ENCODE measurements at places on chromosomes 6 and 20. TPM values are rescaled to one million over a fixed set of nuclear protein-coding genes. Genes with fewer than 3 reads are reported as not detected.

GMPR gene
- 2.6 TPM for total RNA-seq

DNA sequence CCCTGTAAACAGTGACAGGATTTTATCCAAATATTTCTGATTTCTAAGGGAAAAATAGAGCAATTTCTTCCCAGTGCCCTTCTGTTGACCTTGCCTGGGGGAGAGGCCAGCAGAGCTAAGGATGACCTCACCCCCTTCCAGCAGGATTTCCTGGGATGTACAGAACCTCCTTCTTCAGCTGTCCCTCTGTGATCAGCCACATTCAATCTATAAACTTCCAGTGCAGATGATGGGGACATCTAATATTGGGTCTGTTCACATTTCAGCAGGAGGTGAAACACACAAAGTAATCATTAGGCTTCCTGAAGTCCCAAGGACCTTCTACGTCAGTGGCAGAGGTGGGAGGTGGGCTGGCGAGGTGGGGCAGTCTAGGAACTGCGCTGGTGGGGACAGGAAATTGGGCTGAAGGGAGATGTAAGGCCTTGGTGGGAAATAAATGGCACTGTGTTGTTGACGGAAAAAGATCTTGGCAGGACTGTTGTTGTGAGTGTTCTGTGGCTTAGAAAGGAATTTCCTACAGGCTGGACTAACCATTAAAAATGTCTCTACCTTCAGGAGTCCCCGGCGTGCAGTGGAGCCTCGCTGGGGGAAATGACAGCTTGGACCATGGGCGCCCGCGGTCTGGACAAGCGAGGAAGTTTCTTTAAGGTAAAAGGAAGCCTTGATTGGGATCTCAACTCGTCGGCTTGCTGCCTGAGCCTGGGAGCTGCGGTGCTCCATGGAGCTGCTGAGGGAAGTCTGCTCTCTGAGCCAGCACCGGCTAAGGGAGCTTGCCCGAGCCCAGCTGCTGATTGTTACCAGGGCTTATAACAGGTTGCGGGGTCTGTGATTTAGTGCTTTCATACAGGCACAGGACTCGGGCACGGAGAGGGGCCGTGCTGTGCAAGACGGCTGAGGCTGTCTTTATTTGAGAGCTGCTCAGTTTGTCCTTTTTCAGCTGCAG, 127.9 kb upstream of the NAA20 start:
- H3K27ac ChIP-seq, result no peak overlapping the region
- no peak for DNase-seq
- H3K27me3 ChIP-seq, result peaks cover 3% of the 10 kb centered on the region
- H3K4me1 ChIP-seq, result no peaks in the 10 kb centered on the region
- H3K4me3 ChIP-seq, result no peak overlapping the region

DNA sequence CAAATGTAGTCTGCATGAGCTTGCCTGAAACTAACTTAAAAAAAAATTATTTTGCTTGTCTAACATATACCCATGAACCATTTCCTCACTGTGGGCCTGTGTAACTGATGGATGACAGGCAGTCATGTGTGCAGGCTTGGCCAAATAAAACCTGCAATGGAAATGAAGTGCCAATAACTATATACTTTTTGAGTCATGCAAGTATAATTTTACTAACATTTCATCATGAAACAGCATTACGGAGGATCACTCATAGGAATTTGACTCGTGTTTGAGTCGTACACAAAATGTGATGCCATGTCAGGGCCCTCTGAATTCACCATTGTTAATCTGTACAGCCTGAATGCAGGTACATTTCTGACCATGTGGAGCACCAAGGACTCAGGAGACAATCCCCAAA, 46.6 kb downstream of the HDDC2 start:
- no peaks in the 10 kb centered on the region for H3K4me1 ChIP-seq
- H3K27me3 ChIP-seq, result no peaks in the 10 kb centered on the region
- H3K27ac ChIP-seq, result no peak overlapping the region
- H3K36me3 ChIP-seq, result no peaks in the 10 kb centered on the region
- DNase-seq, result no peak
- no peak overlapping the region for H3K4me3 ChIP-seq

SYTL3 gene
- total RNA-seq, result 13.6 TPM

DNA sequence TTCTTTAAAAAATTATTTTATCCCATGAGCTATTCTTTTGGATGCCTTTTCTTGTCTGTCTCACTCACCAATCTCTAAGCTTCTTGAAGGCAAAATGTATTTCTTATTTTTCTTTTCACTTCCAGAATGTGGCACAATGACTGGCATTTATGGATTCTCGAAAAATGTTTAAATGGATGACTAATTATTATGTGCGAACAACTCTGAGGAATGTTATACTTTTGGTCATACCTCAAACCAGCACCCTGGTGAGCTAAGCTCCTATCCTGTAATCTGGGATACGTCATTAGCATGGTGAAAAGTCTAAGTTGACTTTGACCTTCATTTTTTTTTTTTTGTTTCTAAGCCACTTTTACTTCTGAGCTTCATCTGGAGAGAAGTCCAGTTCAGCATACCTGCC, 214.0 kb upstream of the CEP162 start:
- no peaks in the 10 kb centered on the region for H3K36me3 ChIP-seq
- H3K27me3 ChIP-seq, result no peaks in the 10 kb centered on the region
- H3K4me3 ChIP-seq, result no peak overlapping the region

DNA sequence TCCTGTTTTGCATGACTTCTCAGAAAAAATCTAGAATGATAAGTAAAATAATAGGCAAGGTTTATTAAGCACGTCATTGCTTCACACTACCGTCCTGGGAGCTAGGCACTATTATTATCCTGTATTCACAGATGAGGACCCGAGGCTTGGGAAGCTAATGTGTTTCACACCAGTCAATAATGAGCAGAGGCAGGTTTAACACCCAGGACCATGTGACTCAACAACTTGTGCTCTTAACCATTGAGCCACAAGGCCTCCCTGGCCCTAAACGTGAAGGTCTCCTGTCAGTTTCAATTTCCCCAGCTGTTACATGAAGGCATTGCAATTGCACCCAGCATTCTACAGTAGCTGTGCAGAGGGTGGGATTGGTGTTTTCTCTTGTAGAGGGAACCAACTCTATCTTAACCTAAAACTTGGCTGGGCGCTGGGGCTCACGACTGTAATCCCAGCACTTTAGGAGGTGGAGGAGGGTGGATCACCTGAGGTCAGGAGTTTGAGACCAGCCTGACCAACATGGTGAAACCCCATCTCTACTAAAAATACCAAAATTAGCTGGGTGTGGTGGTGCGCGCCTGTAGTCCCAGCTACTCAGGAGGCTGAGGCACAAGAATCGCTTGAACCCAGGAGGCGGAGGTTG, 191.2 kb downstream of the BCAS1 start:
- peak overlapping the region; percentile 11 for H3K27ac ChIP-seq
- no peak overlapping the region for H3K4me3 ChIP-seq
- H3K4me1 ChIP-seq, result peaks cover 47% of the 10 kb centered on the region
- no peaks in the 10 kb centered on the region for H3K27me3 ChIP-seq

GRCh38 chr20:33051333-33051732, 2.4 kb upstream of the BPIFB3 start:
- H3K4me3 ChIP-seq, result no peak overlapping the region
- no peaks in the 10 kb centered on the region for H3K27me3 ChIP-seq
- peaks cover 5% of the 10 kb centered on the region for H3K4me1 ChIP-seq
- H3K27ac ChIP-seq, result no peak overlapping the region

NCOA5 gene
- 42.2 TPM for total RNA-seq

PTCHD4 gene
- not detected for total RNA-seq

- H3K36me3 ChIP-seq, result no peaks in the 10 kb centered on the region
- H3K4me3 ChIP-seq, result no peak overlapping the region
- H3K27ac ChIP-seq, result no peak overlapping the region
- DNase-seq, result no peak
- no peaks in the 10 kb centered on the region for H3K4me1 ChIP-seq
These were observed 42.0 kb downstream of the HLA-DRB5 start for GRCh38 chr6:32488083-32488482.

DNA sequence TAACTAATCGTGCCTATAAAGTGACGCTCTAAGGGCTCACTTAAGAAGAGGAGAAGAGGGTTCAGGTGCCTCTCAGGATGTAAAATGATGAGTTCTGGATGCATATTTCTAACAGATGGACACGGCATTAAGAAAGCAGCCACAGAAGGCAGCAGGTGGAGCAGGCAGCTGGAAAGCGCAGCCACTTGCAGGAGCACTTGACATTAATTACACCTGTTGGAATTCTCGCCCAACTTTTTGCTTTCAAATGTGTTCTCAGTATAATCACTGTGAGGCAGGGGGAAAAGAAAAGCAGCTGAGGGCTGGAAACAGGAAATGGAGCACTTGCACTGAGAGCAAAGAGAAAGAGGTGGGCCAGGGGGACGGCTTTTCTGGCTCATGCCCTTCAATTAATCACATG, 164.2 kb downstream of the NKAIN2 start:
- no peak overlapping the region for H3K27ac ChIP-seq
- no peak for DNase-seq
- H3K27me3 ChIP-seq, result no peaks in the 10 kb centered on the region
- no peak overlapping the region for H3K4me3 ChIP-seq

- peaks cover 12% of the 10 kb centered on the region for H3K4me1 ChIP-seq
- H3K27me3 ChIP-seq, result peaks cover 3% of the 10 kb centered on the region
- no peak overlapping the region for H3K4me3 ChIP-seq
- no peak overlapping the region for H3K27ac ChIP-seq
- DNase-seq, result no peak
These were observed 728.9 kb upstream of the GJE1 start for GRCh38 chr6:141403827-141404226.

DNA sequence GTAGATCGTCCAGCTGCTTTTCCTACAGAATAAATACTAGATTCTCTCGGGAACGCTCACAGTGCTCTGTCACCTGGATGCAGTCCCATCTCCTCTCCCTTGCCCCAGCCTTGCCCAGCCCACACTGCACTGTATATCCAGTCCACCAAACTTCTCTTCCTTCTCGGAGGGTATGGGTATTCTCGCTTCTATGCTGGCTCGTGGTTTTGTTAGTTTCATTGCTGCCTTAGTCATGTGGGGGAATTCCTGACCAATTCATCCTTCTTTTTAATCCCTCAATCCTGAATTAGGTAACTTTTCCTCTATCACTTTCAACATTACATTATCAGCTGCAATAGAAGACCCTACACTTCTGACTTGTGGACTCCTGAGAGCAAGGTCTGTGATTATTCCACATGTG, 252.4 kb downstream of the GMDS start:
- H3K4me3 ChIP-seq, result no peak overlapping the region
- H3K27me3 ChIP-seq, result no peaks in the 10 kb centered on the region
- no peak for DNase-seq
- H3K27ac ChIP-seq, result no peak overlapping the region
- H3K4me1 ChIP-seq, result peaks cover 7% of the 10 kb centered on the region
- H3K36me3 ChIP-seq, result peaks cover 22% of the 10 kb centered on the region

- no peaks in the 10 kb centered on the region for H3K36me3 ChIP-seq
- H3K4me3 ChIP-seq, result no peak overlapping the region
- H3K27ac ChIP-seq, result no peak overlapping the region
These were observed 26.3 kb downstream of the METTL24 start for GRCh38 chr6:110331816-110332215.

WFDC10B gene
- not detected for total RNA-seq

- no peak overlapping the region for H3K27ac ChIP-seq
- H3K4me1 ChIP-seq, result no peaks in the 10 kb centered on the region
- H3K27me3 ChIP-seq, result peaks cover 4% of the 10 kb centered on the region
- H3K36me3 ChIP-seq, result no peaks in the 10 kb centered on the region
These were observed 174.0 kb upstream of the AFDN start for GRCh38 chr6:167652701-167653095.
